ENCODE measurements at places on chromosomes 5 and 9.

- DNase-seq, result no peak
These were observed 13.1 kb downstream of the MIER3 start for GRCh38 chr5:56938858-56939257.

DNA sequence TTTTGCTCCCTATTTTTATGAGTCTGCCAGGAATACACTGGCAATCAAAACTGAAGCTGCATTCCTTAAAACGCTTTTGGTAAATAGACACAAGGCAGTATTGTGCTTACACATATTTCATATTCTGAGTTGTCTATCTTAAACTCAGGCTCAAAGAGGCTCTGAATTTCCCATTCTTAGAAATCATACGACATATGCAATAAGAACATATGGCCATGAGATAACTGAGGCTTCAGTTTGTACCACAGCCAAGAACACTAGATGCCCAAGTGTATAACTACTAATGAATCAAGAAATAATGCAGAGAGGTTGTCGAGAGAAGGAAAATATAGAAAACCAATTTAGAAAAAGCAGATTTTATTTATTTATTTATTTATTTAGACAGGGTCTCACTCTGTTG, 357.4 kb downstream of the NDUFS4 start:
- DNase-seq, result no peak

- DNase-seq, result peak; percentile 36
These were observed 69.6 kb downstream of the ANKRD33B start for GRCh38 chr5:10633271-10634049.

DNA sequence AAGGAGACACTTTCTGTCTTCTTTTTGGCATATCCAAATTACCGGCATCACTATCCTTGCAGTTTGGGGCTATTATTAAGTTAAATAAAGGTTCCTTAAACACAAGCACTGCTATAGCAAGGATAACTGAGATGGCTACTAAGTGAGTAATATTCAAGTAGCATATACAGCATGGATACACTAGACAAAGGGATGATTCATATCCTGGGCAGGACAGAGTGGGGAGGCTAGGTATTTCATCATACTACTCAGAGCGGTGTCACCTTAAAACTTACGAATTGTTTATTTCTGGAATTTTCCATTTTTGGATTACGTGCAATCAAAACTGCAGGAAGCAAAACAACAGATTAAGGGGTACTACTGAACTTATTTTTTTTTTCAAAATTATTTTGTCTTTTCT, 54.1 kb downstream of the FER start:
- DNase-seq, result no peak

DNA sequence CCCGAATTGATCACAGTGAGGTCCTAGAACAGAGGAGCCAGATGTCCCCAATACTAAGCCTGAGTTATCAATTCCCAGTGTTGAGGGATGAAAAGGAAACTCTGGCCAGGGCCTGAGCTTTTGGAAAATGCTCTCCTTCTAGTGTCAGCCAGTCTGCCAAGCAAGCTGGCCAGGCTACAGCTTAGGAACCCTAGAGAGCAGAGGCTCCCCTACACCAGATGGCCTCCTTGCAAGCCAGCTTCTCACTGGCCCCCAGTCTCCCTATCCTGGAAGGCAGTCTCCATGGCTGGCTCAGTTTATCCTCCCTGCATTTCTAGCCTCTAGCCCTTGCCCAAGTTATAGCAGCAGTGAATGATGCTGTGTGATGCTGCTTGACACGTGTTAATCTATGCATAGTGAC, 204.7 kb upstream of the WWC1 start:
- DNase-seq, result no peak

DNA sequence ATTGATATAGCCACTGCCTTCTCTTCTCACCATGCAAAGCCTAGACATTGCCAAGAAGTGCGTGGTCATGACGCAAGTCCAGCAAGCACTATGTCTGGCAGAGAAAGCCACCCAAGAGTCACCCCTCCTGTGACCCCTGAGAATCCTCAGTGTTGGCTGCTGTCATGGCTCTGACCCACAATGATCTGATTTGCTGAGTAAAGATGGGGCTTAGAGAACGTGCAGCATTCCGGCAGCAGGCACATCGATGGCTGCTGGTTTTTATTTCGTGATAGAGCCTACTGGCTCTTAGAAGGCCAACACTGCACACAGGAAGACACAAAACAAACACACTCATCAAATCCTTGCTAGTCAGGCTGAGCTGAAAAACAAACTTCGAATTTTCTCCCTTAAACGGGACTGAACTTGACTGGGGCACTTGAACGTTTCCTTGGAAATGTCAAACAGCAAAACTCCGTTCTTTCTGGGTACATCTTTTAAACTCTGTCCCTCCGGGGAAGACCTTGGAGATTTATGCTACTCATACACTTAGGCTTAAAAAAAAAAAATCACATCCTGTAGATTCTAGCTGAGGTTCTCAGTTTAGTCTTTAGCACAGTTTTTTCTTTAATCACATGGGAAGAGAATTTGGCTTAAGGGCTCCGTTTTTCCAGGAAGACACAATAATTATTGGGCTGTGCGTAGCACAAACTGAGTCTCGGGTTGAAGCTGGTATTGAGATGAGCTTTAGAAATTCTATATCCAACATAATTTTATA, 88.2 kb upstream of the BASP1 start:
- DNase-seq, result no peak

DNA sequence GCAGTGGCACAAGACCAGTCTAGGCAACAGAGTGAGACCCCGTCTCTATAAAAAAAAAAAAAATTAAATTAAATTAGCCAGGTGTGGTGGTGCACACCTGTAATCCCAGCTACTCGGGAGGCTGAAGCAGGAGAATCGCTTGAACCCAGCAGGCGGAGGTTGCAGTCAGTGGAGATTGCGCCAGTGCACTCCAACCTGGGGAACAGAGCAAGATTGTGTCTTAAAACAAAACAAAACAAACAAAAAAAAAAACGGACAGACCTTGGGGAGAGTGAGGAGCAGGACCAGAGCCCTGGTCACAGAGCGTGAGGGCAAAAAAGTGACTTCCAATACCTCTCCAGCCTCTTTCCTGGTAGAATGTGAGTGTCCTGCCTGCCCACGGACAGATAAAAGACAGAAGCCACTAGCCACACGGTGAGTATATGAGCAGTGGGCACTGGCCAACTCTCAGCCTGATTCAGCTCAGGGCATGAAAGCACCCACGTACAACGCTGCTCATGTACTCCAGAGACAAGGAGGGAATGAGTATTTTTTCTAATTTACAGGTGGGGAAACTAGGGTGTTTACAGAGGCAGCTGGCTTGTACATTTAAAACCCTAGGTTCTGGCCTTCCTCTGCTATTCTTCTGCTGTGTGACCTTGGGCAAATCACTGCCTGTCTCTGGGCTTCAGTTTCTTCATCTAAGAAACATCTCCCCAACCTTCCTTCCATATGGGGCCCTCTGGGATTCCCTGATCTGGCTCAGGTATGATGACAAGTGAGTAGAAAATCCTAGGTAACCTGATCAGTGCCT, 1.8 kb downstream of the OLFML2A start:
- no peak for DNase-seq

- no peak for DNase-seq
These were observed 550 bp upstream of the CKMT2 start for GRCh38 chr5:81232464-81233079.

DNA sequence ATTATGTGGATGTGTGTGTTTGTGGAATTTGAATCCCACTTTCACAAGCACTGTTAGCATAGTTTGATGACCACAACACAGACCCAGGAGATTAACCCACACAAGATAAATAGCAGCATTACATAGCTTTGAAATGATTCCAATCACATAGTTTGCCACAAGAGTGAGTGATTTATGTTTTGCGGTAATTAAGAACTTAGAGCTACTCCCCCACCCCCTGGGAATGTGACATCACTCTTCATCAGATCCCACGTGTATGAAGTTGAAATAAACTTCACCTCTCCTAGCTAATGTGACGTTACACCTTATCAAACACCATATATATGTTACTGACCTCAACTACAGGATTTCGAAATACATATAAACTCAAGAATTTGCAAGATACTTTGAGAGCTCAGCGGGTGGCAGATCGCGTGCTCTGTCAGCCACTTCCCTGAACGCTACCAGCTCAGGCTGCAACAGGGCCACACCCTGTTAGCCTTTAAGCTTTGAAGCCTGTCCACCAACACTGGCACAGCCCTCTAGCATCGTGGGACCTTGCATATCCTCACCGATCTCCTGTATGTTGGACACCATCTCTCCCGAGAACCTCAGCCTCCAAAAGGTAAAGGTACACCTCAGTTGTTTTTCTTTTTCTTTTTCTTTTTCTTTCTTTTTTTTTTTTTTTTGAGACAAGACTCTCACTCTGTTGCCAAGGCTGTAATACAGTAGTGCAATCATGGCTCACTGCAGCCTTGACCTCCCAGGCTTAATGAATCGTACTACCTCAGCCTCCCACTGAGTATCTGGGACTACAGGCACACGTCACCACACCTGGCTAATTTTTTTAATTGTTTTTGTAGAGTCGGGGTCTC, 1.7 kb upstream of the AGTPBP1 start:
- no peak for DNase-seq

DNA sequence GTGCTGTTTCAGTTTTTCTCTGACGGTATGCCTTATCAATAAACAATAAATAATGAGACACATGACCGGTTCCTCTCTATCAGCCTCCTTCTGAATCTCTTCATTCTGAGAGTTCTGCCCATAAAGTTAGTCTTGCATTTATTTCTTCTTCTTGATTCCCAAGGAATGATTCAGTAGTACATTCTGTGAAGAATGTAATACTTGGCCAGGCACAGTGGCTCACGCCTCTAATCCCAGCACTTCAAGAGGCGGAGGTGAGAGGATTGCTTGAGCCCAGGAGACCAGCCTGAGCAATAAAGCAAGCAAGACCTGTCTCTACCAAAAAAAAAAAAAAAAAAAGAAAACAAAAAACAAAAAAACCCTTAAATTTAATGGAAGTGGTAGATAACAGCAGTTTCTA, 53.9 kb downstream of the PAM start:
- no peak for DNase-seq

- no peak for DNase-seq
These were observed 17.4 kb downstream of the C5orf15 start for GRCh38 chr5:133950821-133951612.

GRCh38 chr5:178895615-178896571, at the start of gene ZFP2:
Gene ZFP2 (plus strand): TSS chr5:178895913. CDS start chr5:178931314, 35,401 bp downstream.
- DNase-seq, result peak; percentile 5

DNA sequence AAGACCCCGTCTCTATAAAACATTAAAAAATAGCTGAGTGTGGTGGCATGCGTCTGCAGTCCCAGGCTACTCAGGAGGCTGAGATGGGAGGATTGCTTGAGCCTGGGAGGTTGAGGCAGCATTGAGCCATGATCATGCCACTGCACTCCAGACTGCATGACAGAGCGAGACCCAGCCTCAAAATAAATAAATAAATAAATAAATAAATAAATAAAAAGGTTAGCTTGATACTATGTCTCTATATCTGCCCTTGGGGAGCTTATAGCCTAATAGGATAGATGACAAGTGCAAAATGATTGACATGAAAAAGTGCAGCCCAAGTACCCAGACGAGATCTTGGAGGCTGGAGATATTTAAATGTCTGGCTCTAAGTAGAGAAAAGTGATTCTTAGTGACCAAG, 122.6 kb downstream of the PDE4D start:
- no peak for DNase-seq

- no peak for DNase-seq
These were observed 71.3 kb downstream of the GLIS3 start for GRCh38 chr9:4228606-4229005.

DNA sequence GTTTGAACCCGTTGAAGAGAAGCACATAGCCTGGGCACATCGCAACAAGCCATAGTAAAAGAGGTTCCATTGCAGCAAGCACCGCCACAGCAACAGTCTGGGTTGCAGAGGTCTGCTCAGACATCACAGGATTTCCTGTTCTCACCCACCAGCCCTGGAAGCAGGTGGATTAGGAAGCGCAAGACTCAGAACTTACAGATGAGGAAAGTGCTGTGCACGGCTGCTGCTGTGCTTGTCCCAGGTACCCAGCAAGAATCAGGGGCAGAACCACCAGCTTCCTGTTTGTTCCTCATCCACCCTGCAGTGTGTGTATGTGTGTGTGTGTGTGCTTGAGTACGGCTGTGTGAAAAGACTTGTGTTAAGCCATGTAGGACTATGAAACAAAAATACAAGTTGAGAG, 124.7 kb upstream of the IRX2 start:
- DNase-seq, result no peak

DNA sequence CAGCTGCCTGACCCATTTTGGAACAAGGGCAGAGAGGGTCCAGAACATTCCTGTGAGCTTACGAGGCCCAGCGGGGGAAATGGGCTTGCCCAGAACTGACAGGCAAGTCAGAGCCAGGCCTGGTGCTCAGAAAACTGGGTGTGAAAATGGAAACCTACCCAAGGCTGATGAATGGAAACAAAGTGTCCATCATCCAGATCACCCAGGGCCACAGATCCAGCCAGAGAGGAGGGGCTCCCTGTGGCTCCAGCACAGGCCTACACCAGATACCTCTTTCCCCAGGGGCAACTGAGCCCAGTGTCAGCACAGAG, 3.1 kb downstream of the CLTB start:
- DNase-seq, result no peak

GRCh38 chr9:93674580-93675335, 98.4 kb downstream of the PHF2 start:
- no peak for DNase-seq

GRCh38 chr9:76245518-76245917, 148.7 kb downstream of the RFK start:
- no peak for DNase-seq

- DNase-seq, result no peak
These were observed 50.5 kb downstream of the AHRR start for GRCh38 chr5:371811-372555.

- no peak for DNase-seq
These were observed 85.4 kb upstream of the MEGF10 start for GRCh38 chr5:127205147-127205546.

- DNase-seq, result no peak
These were observed 178.5 kb upstream of the GNA14 start for GRCh38 chr9:77826621-77827020.

GRCh38 chr9:28967226-28967625, 1393.9 kb upstream of the C9orf72 start:
- DNase-seq, result no peak

- no peak for DNase-seq
These were observed 974 bp downstream of the CLINT1 start for GRCh38 chr5:157857816-157858526.

DNA sequence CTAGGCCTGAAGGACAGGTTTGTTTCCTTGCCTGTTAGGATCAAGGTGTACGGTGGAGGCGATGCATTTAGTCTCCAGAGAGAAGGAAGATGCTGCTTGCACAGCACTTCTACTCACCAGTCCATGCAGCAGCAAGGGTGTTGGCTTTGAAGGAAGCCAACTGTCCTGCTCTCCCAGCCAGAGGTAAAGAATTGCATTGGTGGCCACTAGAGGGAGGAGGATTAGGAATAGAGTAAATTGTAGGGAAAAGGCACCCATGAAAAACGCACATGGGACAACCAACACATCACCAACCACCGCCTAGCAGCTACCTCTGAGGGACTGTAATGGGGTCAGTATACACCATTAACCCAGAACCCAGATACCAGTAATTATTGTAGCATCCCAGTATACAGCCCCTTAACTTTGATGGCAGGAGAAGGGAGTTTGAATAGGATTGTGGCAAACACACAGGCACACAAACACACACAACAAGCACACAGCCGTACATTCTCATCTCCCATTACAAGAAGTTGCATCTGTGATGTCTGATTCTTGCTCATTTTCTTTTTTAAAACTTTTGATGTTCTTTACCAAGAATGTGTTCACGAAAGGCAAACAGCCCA, 267.7 kb downstream of the ADAMTS6 start:
- DNase-seq, result no peak

All from activated effector memory CD4-positive, alpha-beta T cell treated with Interleukin-2 at 50 U/mL for 16 hours (primary cell).